ENCODE measurements at places on chromosomes 5 and 9.

- DNase-seq = no peak
Measured at GRCh38 chr9:110142253-110142652, 65.7 kb downstream of the C9orf152 start.

GRCh38 chr5:133735346-133735745, 123.0 kb upstream of the FSTL4 start:
- no peak for DNase-seq

DNA sequence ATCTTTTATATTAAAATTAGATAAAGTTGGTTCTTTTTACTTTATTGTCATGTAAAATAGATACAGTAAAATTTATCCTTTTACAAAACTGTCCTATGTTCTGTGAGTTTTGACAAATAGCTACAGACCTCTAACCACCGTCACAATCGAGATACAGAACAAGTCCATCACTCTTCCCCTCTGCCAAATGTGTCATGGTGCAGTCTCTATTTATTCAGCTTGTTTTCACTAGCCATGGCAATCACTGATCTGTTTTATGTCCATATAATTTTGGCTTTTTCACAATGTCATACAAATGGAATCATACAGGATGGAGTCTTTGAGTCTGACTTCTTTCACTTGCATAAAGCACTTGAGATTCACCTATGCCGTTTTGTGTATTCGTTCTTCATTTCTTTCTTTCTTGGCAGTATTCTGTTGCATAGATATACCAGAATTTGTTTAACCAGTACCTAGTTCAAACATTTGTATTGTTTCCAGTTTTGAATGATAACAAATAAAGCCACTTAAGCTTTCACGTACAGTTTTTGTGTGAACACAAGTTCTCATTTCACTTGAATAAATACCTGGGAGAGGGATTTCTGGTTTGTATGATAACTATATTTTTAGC, 273.2 kb upstream of the MPDZ start:
- no peak for DNase-seq

- no peak for DNase-seq
Measured at GRCh38 chr9:126147936-126148870, 178.4 kb upstream of the MVB12B start.

DNA sequence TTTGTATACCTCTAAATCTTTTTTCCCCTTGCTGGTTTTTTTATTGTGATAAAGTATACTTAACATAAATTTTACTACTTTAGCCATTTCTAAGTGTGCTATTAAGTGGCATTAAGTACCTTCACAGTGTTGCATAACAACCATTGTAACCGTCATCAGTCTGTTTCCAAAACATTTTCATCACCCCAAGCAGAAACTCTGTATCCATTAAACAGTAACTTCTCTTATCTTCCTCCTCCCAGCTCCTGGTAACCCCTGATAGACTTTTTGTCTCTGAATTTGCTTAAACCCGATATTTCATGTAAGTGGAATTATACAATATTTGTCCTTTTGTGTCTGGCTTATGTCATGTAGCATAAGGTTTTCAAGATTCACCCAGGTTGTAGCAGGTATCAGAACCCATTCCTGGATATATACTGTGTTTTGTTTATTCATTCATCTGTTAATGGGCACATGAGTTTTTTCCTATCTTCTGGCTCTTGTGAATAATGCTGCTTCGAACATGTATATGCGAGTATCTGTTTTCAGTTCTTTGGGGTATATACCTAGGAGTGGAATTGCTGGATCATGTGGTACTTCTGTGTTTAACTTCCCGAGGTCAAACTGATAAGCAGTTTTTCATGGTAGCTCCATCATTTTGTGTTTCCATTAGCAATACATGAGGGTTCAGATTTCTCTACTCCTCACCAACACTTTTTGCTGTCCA, 66.4 kb downstream of the EHMT1 start:
- DNase-seq = no peak

DNA sequence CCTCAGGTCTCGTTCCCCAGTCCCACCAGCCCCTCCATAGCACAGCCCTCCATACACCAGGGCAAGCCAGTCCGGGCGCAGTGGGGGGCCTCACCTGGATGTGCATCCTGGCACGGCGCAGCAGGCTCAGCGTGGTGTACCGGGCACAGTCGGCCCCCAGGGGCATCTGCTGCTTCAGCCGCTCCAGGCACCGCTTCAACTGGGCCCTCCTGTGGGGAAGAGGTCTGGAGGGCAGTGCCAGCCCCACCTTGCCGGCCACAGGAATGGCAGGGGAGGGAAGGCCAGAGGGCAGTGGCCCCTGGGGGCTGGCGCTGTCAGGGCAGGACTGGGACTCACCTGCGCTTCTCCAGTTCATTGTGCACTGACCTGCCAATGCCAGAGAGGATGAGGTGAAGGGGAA, 1.4 kb downstream of the MXD3 start:
- DNase-seq = no peak

DNA sequence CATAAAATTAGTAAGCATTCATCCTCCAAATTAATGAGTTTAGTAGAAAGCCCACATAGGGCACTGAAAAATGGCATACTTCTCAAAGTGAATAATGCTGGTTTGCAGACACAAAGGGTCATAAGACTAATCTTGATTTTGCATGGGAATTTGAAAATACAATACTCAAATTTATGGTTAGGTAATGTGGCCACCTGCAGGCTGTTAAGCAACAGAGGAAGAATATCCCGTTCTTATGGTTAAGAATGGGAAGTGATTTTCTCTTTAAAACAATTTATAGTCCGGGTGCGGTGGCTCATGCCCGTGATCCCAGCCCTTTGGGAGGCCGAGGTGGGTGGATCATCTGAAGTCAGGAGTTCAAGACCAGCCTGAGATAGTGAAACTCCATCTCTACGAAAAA, 9.4 kb upstream of the PLCXD3 start:
- no peak for DNase-seq

DNA sequence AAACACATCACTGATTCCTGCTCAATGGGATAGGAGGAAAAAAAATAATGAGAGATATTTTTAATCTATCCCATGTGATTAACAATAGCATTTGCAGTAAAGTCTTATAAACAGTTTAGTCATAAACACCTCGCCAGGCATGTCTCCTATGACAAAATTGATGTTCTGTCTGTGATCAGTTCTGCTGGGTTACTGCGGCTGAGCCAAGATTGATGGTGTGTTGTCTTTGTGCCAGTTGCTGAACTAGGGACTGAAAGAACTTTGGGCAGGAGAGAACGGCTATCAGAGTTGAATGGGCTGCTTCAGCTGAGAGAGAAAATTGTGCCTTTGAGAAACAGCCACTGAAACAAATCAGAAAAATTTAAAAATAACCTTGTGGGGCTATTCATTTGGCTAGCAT, 37.3 kb upstream of the MAMDC2 start:
- DNase-seq = no peak

DNA sequence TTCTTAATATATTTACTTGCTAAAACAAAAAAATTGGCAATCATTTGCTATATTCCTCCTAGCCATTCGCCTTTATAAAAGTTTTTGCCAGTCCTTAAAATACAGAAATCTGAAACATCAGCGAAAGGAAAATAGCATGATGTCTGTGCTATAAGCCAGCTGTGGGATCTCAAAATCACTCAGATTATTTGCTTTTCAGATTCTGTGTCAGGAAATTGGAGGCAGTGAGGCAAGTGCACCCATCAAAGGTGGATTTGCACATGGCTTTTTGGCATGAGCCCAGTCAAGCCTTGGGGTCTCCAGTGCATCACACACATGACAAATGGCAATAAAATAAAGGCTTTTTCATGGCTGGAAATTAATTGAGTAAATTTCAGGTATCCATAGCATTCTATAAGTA, 196.8 kb upstream of the DAPK1 start:
- DNase-seq = no peak

DNA sequence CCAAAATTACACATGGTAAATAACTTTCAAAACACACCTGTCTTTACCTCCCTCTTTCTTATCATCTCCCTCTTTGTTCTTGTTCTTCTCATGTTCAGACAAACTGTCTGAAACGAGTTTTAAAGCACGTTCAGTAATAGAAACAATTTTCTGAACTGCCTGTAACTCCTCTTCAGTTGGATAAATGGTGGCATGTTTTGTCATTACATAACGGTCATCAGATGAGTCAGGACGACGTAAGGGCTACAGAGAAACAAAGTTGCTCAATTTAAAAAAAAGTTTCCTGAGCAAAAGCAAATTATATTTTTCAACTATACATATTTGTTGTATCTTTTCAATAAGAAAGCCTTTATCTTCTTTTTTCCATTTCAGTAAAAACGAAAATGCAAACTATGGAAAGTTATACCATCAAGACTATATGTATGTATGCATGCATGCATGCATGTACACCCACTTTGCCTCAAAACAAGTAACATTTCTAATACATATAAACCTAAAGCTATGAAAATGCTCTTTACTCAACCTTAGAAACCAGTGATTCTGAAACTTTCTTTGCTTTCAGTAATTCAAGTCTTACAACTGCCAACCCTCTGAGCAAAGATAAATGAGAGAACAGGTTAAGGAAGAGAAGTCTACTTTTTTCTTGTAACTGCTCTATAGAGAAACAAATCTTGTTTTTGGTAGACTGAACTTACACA, 56.0 kb downstream of the ZFR start:
- no peak for DNase-seq

DNA sequence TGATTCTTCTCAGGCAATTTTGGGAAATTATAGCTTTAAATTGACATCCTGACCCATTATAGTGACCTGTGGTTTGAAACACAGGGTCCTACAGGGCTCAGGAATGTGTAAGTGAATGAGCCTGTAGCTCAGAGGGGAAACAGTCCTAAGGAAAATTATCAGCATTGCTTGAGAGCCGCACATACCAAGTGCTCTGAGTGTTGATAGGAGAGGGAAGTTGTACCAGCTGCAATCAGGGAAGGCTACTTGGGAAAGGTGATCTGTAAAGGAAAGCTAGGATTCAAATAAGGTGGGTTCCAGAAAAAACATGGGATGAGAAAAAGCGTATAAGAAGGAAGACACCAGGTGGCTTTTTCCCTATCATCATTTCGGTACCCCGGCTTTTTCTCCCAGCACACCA, 4.4 kb upstream of the SLC25A51 start:
- no peak for DNase-seq

GRCh38 chr9:127683723-127684122, 23.1 kb upstream of the CFAP157 start:
- DNase-seq = no peak

DNA sequence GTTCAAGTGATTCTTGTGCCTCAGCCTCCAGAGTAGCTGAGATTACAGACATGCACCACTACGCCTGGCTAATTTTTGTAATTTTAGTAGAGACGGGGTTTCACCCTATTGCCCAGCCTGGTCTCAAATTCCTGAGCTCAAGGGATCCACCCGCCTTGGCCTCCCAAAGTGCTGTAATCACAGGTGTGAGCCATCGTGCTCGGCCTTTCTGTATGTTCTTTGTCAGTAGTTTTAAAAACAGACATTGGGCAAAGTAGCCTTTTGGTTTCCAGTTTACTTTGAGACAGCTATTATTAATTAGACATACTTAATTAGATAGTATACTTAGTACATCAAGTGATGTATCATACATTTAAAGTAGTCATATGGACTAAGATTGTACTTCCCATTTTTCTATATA, 45.2 kb downstream of the RBM27 start:
- no peak for DNase-seq

- no peak for DNase-seq
Measured at GRCh38 chr5:96008987-96009647, 47.5 kb upstream of the ELL2 start.

- no peak for DNase-seq
Measured at GRCh38 chr9:88045686-88046085, 71.4 kb upstream of the CDK20 start.

- no peak for DNase-seq
Measured at GRCh38 chr9:2615497-2615896, 6.1 kb upstream of the VLDLR start.

DNA sequence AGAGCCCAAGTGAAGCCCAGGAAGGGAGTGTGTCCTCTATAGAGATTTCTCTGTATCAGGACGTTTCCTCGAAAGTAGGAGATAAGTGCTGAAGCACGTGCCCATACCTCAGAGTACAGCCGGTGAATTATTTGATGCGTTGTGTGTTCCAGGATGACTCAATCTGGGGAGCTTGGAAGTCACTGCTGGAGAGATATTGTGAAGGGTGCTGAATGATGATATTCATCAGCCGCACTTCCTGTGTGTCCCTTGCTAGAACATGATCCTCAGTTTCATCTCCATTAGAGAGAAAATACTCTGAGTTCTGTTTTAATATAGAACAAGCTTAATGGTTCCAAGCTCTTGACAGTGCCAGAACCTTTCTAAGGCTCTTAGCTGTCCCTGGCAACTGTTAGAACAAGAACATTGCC, 402.3 kb upstream of the ADAMTSL1 start:
- no peak for DNase-seq

- DNase-seq = no peak
Measured at GRCh38 chr5:3825531-3826451, 230.2 kb downstream of the IRX1 start.

GRCh38 chr5:67366691-67367395, 170.2 kb upstream of the CD180 start:
- no peak for DNase-seq

DNA sequence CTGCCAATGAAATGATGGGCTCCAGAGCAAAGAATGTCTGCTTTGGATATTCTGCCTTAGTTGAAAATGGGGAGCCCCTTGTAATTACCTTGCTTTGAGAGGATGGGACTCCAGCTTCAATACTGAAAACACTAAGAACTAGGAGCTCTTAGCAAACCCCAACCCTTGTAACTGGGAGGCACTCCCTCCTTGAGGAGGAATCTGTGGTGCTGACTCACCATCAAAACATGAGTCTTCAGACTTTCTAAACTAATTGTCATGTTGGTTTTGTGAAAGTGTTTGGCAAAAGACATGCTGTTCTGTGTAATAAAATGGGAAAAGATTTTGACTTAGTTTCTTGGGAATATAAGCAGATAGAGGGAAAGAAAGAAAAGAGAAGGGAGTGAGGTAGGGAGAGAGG, 91.9 kb upstream of the PTPRD start:
- no peak for DNase-seq

DNA sequence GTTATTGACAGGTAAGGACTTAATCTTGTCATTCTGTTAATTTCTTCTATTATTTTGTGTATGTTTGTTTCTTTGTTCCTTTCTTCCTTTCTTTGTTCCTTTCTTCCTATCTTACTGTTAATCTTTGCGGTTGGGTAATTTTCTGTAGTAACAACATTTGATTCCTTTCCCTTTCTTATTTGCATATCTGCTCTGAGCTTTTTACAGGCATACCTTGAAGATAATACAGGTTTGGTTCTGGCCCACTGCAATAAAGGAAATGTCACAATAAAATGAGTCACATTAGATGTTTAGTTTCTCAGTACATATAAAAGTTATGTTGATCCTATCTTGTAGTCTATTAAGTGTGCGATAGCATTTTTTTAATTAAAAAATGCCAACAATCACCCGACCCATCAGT, 440.7 kb downstream of the NFIB start:
- DNase-seq = no peak

GRCh38 chr9:592225-592624, 249.3 kb upstream of the DMRT1 start:
- no peak for DNase-seq

DNA sequence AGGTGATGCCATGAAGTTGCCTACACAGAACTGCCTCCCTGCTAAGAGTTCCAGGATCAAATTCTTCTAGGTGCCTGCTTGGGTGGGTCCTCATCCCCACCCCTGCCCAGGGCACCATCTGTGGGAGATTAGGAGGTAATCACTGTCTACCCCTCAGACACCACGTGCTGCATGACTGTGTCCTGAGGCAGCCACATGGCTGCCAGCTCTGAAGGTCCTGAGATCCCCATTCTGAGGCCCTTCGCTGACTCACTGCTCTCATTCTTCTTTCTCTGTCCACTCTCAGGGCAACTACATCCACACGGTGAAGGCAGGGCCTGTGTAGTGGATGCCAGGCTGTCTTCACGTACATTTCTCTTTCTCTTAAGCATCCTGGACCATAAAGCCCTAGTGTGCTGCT, 222.9 kb upstream of the ANKRD55 start:
- DNase-seq = no peak

- DNase-seq = peak; percentile 8
Measured at GRCh38 chr9:61671276-61671973, 481.6 kb downstream of the SPATA31A7 start.

Data from activated CD8-positive, alpha-beta memory T cell treated with anti-CD3 and anti-CD28 coated beads, Interleukin-2, amount 50 U/mL, for 4 hours (primary cell).